Astrocyte of the spinal cord (primary cell): ENCODE measurements at places on chromosomes 12 and 14.

DNA sequence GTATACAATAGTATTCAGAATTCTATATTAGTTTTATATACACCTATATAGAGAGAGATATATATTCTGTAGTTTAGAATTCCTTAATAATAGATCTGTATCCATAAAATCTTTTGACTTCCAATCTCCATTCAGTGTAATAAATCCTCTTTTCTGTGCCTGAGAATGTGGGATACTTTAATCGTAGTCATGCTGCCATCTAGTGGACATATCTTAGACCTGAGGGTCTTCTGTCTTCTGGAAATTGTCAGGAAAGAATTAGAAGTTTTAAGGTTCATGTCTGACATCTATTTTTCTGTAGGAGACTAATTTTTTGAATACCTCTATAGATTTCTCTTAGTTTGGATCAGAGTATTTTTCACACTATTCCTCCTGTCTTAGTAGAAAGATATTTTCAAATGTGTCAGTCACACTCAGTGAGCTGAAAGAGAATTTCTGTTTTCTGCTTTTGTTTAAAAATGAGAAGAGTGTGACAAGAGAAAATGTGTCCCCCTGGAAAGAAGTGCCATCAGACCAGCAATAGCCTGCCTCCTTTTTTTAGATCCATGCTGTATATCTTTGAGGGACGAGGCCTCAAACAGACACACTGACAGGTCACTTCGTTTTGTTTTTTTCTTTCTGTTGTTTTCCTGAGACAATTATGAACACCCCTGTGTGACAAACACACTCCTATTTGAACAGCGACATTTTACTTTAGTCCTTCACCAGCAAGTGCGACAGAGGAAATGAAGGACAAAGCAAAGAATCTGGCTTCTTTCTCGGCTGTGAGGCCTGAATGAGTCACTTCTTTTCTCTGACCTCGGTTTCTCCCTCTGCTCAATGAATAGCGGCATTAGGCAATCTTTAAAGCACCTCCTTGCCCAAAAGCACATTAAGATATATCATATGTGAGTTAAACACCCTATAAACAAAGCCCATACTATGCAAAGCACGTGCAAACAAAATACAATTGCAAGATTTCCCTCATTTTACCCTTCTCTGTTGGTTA, 96.3 kb downstream of the GALC start:
- peak; percentile 64 for DNase-seq

DNA sequence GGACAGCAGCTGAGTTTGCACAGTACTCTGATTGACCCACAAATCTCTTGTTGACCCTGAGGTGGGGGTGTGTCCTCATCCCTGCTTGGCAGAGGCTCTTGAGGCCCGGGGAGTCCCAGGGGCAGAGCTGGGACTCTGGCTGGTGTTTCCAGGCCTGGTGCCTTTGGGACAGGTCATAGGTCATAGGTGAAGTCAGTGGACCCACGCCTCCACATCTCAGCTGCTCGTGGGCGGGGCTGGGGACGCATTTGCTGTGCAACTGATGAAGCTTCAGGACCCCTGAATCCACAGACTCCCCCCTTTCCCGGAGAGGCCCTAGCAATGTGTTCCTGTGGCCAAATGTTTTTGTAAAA, 408 bp upstream of the CACNA2D4 start:
- no peak for DNase-seq

- DNase-seq, result no peak
Measured at GRCh38 chr12:6058481-6059161, 65.8 kb downstream of the VWF start.

DNA sequence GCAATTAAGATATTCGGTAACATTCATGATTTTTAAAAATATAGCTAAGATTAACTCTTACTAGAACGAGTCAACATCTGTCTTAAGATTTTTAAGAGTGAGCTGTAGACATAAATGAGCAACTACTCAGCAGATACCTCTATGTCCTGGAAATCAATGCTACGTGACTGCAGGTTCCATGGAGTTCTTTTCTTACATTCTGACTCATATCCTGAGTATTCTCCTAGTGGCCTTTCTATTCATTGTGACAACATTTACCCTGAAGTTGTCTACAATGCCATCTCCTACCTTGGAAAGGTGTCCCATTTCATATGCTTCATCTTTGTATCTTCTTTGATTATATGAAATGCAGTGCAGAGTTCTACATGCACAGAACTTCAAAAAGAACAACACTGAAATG, 59.9 kb downstream of the PKP2 start:
- no peak for DNase-seq

DNA sequence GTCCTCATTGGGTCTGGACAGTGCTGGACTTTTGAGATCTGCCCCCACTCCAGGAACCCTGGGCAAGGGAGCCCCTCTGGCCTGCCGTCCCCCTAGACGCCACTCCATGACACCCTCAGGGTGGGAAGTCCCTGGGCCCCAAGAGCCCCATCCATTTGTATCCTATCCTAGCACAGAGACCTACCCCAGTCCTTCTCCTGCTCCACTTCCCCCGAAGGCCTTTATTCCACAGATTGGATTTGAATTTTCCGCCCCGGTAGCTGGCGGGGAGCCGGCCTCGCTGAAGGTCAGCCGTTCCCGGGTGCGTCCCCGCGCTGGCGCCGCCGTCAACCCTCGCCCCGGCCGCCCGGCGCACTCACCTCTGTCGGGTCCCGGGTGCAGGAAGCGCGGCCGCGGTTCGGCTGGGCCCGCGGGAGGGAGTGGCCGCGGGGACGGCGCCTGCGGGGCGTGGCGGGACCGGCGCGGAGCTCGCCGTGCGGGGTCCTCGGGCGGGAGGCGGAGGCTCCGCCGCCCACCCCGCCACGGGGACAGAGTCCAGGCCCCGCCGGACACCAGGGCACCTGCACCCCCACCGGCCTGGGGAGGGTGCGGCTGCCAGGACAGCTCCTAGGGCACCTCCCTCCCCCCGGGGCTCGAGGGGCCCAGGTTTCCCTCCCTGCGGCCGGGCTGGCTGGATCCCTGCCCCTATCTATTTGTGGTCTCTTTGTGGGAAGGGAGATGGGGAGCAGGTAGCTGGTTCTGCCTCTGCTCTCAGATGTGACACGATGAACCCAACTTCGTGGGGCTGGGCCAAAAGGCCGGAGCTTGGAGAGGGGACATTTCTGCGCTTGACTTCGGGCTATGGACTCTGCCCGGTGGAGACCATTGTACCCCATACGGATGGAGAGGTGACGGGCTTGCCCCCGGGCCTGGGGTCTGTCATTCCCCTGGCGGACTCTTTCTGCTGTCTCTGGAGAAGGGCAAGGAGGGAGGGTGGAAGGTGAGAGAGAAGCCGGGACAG, 19.9 kb upstream of the GPR68 start:
- DNase-seq, result no peak

GRCh38 chr14:65958664-65959562, 527.3 kb upstream of the CCDC196 start:
- DNase-seq, result peak; percentile 23

- peak; percentile 65 for DNase-seq
Measured at GRCh38 chr14:54348001-54348611, 48.7 kb upstream of the CDKN3 start.

DNA sequence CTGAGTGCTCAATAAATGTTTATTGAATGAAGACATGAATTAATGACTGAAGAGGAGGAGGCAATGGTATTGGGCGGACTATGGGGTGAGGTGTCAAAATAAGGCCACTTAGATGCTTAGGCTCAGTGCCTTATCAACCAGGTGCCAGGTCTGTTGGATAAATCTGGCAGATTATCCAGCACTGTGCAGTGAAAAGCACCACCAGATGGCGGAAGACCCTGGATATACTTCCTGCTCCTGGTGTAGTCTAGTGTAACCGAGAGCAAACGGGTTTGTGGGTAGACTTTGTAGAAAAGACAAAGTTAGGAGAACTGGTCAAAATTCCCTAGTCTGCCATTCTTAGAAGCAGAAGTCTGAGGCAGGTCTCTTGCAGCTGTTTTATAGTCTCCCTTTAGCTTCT, 306.3 kb downstream of the ATP23 start:
- no peak for DNase-seq

DNA sequence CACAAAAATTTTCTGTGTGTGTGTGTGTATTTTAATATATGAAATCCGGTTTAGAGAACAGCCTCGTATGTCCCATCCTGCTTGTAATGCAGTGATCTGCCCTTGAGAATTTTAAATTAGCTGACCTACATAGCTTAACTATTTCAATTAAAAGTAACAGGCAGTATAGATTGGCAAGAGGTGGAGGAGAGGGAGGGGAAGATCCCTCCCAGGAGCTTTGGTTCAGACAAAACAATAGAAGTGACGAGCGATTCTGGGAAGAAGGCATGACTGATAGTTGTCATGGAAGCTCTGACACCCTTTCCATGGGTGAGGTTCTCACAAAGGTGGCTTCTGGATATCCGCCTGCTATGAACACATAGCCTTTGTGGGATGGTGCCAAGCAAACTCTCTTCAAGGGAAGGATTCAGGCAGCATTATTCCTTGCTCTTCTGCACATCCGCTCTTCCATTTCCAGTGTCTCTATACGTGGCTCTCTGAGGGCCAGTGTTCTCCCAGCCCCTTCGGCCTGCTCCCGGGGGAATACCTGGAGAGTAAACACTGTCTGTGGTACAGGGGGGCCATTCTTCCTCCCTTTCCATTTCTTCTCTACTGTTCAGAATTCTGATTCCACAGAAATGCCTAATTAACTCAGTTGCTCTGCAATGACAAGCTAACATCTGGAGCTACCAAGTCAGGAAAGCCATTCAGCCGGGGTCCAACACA, 182.0 kb downstream of the CACNA1C start:
- DNase-seq, result no peak

- DNase-seq, result no peak
Measured at GRCh38 chr14:92615451-92615850, 101.9 kb downstream of the RIN3 start.

DNA sequence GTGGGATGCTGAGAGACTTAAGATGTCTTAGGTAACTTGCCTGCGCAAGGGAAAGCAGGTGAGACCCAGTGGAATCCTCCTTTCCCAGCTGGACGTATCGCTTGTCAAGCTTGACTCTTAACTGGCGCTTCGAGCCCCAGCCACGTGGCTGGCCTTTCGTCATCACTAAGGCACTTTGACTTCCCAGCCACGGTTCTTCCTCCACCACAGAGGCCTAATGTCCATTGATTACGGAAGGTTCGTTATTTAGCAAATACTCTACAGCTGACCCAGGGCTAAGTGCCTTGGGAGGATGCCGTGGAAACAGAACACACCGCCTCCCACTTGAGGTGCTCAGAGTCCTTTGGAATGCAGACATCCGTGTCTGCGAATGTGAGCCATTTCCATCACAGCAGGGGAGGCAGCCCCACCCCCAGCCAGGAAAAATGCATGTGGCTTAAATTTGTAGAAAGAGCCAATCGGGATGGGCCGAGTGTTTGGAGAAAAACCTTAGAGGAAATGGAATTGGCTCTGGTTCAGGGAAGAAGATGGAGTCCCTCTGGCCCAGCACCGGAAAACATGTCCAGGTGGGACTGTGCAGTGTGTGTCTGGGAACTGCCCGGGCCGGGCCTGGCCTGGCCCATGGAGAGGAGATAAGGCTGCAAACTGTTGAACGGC, 115.7 kb downstream of the PLXNC1 start:
- DNase-seq, result peak; percentile 67

DNA sequence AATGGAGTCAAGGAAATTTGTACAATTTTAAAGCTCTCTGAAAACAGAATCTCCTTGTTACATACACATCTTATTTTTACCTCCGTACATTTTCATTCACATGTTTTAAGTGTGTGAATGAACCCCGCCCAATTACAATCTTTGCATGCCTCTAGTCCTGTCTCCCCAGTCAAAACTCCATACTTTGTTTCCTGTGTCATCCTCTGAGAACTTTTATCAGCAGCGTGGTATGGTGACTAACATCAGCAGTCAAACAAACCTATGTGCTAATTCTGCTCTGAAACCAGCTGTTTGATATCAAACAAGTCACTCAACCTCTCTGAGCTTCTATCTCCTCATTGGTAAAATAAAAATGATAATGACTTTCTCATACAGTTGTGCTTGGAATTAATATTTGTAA, 15.8 kb upstream of the ERGIC2 start:
- no peak for DNase-seq

DNA sequence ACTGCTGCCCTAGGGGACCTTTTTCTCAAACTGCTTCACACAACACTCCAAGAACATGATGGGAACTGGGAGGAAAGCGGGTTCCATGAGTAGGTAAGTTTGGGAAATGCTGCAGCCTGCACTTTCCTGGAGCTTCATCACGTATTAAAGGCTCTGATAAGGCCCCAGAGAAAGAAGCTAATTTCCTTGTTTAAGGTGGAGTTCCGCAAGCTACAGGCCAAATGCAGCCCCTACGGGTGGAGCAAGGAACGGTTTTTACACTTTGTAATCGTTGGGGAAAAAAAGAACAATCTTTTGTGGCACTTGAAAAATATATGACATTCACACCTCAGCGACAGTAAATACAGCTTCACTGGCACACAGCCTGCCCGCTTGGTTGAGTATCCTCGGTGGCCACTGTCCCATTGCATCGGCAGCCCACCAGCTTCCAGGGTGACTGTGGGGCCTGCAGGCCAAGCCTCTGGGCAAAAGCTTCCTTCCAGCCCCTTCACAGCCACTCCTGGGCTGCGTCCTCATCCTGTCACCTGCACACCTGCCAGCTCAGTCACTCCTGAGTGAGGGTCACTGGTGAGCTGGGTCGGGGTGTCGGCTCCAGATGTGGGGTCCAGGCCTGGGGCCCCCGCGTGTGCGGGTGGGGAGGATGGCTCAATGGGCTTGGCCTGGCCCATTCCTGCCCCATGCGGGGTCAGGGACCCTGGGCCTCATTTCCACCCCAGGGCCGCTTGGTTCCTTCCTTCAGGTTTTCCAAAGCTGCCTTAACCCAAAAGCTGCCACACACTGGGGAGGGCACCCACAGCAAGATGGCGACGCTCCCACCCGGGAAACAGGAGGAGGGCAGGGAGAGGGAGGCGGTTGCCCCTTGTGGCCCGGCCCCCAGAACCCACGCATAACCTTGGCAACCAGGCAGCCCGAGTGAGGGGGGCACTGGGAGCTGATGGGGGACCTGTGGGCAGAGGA, 2.4 kb downstream of the AMN start:
- DNase-seq, result no peak

DNA sequence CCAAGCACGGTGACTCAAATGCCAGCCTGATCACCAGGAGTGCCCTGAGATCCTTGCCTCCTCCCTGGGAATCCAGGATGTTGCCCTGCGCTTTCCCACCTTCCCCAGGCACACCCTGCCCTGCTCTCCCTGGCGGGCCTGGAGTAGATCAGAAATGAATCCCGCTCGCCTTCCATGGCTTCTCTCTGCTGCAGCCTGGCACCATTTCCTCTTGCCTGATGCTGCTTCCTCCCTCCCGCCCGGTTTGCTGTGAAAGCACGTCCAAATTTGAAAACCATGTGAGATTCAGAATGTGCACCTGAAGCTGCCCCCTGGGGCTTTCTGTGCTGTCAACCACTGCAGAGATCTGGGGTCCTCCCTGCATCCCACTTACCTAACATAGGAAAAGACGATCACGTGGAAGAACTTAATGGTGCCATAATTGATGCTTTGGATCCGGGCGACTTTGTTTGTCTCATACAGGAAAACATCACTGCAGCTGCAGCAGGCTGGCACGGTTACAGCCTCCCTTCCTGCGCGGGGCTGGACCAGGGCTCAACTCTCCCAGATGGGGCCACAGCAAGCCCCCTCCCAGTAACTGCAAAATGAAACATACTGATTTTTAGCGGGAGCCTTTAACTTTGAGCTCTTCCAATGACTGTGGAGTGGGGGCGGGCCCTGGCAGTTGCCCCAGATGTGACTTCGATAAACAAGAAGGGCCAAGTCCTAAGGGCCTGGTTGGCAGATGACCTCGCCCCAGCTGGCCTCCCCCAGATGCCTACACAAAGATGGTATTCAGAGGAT, 24.9 kb upstream of the C12orf76 start:
- no peak for DNase-seq
